ENCODE measurements at places on chromosomes 2 and 18.

- no peak for DNase-seq
These were observed 107.0 kb upstream of the PTPRM start for GRCh38 chr18:7459851-7460770.

- DNase-seq, result no peak
These were observed at the start of gene KYNU for GRCh38 chr2:142877216-142877838. Gene KYNU, plus strand, starts transcription at chr2:142877664. Its CDS starts 7,704 bp downstream, at chr2:142885368.

GRCh38 chr2:79139423-79139822 lies 19.1 kb downstream of the REG1A start:
- no peak for DNase-seq

- DNase-seq, result peak; percentile 16
These were observed 542 bp downstream of the PGAP1 start for GRCh38 chr2:196925768-196926561.

- DNase-seq, result no peak
These were observed 59.9 kb upstream of the PEX13 start for GRCh38 chr2:60957643-60958042.

DNA sequence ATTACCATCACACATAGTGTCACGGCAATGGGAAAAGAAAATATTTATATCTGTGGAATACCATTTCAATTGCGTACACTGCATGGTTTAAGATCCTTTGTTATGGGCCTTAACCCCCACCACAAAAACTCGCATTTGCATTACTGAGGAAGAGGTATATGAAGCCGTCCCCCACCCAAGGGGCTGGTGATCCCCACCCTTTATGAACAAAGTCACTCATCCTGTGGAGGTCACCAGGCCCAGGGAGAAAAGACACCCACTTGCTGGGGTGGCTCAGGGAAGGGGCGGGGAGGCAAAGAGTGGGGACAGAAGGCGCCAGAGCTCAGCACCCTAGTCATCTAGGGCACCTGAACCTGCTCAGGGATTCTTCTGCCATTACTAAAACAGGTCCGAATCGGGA lies 133.8 kb downstream of the ZNF516 start:
- no peak for DNase-seq

DNA sequence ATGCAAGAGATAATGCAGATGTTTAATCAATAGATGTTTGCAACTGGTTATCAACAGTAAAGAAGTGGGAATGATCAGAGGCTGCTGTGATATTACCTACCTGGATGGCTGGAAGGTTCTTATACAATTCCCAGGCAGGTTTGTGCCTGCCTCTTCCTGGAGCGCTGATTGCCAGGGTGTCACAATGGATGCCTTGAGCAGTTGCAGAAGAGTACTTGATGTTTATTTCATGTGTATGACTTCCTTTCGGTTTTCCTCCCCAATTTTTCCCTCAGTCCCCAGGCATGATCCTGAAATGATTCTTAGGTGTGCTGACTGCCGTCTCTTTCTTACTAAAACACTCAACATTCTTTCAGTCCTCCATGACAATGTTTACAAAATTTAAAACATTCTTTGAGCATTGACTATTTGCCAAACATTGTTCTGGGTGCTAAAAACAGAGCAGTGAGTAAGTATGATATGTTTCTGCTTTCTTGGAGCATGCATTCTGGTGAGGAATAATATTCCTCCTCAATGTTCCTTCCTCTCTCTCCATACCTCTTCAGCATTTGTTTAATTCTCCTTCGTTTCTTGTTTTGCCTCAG lies 416.6 kb upstream of the TRIB2 start:
- DNase-seq, result no peak

- no peak for DNase-seq
These were observed 79.5 kb downstream of the ITGA4 start for GRCh38 chr2:181536730-181537129.

DNA sequence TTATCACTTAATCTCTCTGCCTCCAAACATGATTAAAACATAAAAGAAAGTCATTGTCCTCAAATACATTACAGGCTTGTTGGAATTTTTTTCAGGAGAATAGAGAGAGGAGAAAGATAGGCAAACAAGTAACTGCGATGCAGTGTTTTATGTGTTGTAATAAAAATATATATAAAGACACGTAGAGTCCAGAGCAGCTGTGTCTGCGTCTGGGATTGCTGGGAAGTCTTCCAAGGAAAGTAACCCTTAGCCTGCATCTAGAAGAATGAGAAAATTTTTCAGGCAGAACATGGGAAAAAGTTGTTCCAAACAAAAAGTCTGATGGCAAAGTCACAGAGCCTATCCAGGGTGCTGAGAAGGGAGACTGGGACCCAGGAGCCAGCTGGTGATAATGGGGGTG lies 91.8 kb upstream of the ST6GAL2 start:
- no peak for DNase-seq

GRCh38 chr2:25228848-25229278 lies 60.5 kb upstream of the POMC start:
- DNase-seq, result peak; percentile 50

- DNase-seq, result peak; percentile 19
These were observed 279.0 kb downstream of the CALCRL start for GRCh38 chr2:187168720-187169713.

DNA sequence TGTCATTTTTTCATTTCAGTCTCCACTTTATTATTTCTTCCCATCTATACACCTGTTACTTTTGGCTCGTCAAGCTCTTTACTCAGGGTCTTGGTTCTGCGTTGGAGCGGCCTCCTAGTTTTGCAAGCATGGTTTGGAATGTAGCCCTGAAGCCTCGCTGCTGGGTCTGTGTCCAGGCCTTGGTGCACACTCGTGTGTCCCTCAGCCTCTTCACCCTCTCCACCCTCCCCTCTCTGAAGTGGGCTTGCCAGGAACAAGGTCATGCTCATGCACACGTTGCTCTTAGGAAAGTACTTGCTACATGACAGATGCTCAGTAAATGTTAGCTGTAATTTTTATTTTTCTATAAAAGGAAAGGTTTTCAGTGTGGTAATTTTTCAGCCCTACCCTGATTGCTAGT lies 147.0 kb downstream of the ATP9B start:
- no peak for DNase-seq

- no peak for DNase-seq
These were observed 54.5 kb downstream of the COL6A3 start for GRCh38 chr2:237359518-237359840.

DNA sequence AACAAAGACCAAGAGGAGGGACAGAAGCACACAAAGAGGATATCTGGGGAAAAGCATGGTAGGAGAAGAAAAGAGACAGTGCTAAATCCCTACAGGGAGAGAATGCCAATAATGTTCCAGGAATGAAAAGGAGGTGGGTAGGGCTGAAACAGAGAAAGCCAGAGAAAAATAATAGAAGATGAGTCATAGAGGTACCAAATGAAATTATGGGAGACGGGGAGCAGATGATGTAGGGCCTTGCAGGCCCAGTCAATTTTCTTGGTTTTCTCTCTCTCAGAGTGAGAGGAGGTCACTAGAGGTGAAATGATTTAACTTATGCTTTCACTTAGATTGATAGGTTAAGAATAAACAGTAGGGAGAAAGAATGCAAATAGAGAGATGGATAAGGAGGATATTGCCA lies 61.5 kb downstream of the RPRM start:
- DNase-seq, result no peak

Data from CD4-positive, alpha-beta T cell treated with Interleukin-4 for 1 hour (primary cell).